A549 treated with Mapracorat at 1 μM for 4 hours (cell line): ENCODE measurements at places on chromosomes 1 and 21. TPM values are rescaled to one million over a fixed set of nuclear protein-coding genes. Genes with fewer than 3 reads are reported as not detected.

RAB25 gene
- 0.29 TPM in 1 of 5 replicates, not detected in the others for total RNA-seq

NECTIN4 gene
- 1.5 to 2.2 TPM (median 1.9 TPM) in 5 replicates for total RNA-seq

AJAP1 gene
- total RNA-seq: not detected in 5 replicates

NHLH2 gene
- not detected in 5 replicates for total RNA-seq

KLHDC9 gene
- 1.0 to 2.7 TPM (median 1.5 TPM) in 5 replicates for total RNA-seq
